Epithelial cell of alveolus of lung (primary cell): ENCODE measurements at places on chromosomes 11 and 22. TPM values are rescaled to one million over a fixed set of nuclear protein-coding genes. Genes with fewer than 3 reads are reported as not detected.

Gene C11orf86
- total RNA-seq, result 0.40 TPM in 1 of 2 replicates, not detected in the other

Gene EHF
- 0.64 and 4.0 TPM in 2 replicates for total RNA-seq

Gene SAA2
- 1.3 TPM in 1 of 2 replicates, not detected in the other for total RNA-seq

Gene AMOTL1
- total RNA-seq, result 33.6 and 39.7 TPM in 2 replicates

Gene NPAS4
- not detected in 2 replicates for total RNA-seq

Gene TRIM49
- total RNA-seq, result not detected in 2 replicates

Gene NFRKB
- 18.0 and 19.1 TPM in 2 replicates for total RNA-seq

Gene IFT27
- total RNA-seq, result 15.3 and 23.8 TPM in 2 replicates

Gene MS4A3
- total RNA-seq, result not detected in 2 replicates

Gene TMEM191C
- 0.13 and 3.8 TPM in 2 replicates for total RNA-seq

Gene HDHD5
- 35.9 and 57.5 TPM in 2 replicates for total RNA-seq

Gene PDGFD
- total RNA-seq, result 7.2 and 8.9 TPM in 2 replicates

Gene IGHMBP2
- 7.6 and 13.6 TPM in 2 replicates for total RNA-seq

Gene CYP2D6
- 0.08 and 0.26 TPM in 2 replicates for total RNA-seq

Gene CYP2R1
- total RNA-seq, result 4.6 and 5.2 TPM in 2 replicates

Gene GRAMD1B
- total RNA-seq, result 0.39 and 5.5 TPM in 2 replicates

Gene OR2AT4
- not detected in 2 replicates for total RNA-seq

Gene PKP3
- 1.7 and 5.2 TPM in 2 replicates for total RNA-seq

Gene GGT5
- 17.7 and 32.3 TPM in 2 replicates for total RNA-seq

Gene NAP1L4
- 63.2 and 69.2 TPM in 2 replicates for total RNA-seq
